GM19239 (cell line): ENCODE measurements at places on chromosomes 1 and 21.

DNA sequence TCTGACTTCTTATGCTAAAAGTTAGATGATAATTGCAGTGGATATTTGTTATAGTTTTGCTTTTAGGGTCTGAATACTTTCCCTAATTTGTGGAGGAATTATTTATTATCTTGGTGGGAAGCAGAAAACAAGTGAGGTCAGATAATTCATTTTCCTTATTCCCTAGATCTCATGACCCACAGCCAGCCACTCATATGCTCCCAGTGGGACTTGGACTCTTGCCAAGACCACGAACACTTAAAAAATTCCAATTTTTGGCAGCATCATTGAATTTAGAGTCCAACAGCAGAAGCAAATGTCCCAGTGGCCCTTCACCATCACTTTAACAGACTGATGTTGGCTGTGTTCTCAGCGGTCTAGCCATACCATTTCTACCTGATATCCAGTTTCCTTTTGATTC lies 204.2 kb downstream of the HMCN1 start:
- no peak for DNase-seq

GRCh38 chr1:209609041-209609790 lies 25.7 kb downstream of the CAMK1G start:
- DNase-seq: no peak

DNA sequence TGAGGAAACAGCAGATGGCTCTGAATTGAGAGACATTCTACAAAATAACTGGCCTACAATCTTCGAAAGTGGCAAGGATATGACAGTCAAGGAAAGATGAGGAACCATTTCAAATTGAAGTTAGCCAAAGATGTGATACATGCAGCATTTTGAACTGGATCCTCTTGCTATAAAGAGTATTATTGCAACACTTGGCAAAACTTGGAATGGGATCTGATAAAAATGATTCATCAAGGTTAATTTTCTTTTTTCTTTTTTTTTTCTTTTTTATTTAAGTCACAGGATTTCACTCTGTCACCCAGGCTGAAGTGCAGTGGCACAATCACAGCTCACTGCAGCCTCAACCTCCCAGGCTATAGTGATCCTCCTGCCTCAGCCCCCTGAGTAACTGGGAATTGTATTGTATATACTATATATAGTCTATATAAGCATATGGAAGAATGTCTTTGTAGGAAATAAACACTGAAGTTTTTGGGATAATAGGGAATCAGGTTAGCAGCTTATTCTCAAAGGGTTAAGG lies 49.8 kb upstream of the GJA8 start:
- DNase-seq: no peak

GRCh38 chr1:59103457-59103856 lies 193.4 kb upstream of the FGGY start:
- DNase-seq: no peak

DNA sequence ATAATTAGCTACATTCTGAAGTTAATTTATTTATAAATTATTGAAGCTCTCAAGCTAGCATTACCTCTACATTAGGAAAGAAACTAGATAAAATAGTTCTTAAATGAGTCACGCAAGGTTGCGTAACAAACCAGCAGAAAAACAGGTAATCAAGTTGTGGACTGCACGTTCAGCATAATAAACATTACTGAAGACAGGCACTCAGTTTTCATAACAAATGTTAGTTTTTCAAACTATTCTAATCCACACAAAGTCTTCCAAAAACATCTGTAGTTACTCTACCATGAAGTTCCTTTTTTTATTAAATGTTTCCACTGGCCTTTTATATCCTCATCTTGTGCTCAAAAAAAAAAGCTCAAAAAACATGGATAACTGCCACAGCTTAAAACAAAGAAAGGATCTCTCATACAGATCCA lies 1.3 kb downstream of the TOR1AIP2 start:
- DNase-seq: no peak

GRCh38 chr1:246283771-246284410 lies 223.2 kb downstream of the SMYD3 start:
- DNase-seq: no peak

GRCh38 chr1:2948751-2949680 lies 72.3 kb upstream of the ACTRT2 start:
- no peak for DNase-seq

- no peak for DNase-seq
Measured at GRCh38 chr1:241857131-241857530, 9.1 kb downstream of the EXO1 start.

DNA sequence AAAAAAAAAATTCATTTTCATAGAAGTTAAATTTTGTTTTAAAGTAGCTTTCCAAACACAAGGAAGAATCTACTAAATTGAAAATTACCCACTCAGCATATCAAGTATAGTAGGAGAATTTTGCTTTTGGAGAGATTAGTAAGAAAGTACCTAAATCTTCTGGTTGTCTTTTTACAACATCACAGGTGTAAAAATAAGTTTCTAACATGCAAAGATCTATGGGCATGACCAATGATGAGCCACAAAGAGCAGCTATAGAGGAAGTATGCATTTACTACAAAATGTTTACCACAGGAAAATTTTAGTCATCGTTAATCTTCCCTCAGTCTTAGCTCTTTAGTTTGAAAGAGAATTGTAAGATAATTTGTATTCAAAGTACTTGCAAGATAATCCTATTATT lies 28.1 kb downstream of the ANGPTL3 start:
- no peak for DNase-seq

DNA sequence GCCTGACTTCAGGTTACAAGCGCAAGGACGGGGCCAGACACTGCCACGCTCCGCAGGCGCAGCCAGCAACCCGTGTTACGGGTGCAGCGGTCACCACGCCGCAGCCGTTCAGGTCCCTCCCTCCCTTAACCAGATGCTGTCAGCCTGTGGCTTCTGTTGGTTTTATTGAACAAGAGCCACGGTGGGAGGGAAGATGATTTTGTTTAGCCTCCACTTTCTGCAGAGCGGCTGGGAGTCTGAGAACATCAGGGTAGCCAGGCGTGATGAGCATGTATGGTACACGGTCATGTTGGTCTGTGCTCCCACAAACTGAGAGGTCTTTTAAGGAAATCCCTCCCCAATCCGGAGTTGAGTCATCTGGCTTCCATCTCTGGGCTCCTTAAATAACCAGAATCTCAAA lies 18.5 kb upstream of the ADARB1 start:
- no peak for DNase-seq

GRCh38 chr1:21251773-21252471 lies 38.3 kb downstream of the ECE1 start:
- DNase-seq: no peak

DNA sequence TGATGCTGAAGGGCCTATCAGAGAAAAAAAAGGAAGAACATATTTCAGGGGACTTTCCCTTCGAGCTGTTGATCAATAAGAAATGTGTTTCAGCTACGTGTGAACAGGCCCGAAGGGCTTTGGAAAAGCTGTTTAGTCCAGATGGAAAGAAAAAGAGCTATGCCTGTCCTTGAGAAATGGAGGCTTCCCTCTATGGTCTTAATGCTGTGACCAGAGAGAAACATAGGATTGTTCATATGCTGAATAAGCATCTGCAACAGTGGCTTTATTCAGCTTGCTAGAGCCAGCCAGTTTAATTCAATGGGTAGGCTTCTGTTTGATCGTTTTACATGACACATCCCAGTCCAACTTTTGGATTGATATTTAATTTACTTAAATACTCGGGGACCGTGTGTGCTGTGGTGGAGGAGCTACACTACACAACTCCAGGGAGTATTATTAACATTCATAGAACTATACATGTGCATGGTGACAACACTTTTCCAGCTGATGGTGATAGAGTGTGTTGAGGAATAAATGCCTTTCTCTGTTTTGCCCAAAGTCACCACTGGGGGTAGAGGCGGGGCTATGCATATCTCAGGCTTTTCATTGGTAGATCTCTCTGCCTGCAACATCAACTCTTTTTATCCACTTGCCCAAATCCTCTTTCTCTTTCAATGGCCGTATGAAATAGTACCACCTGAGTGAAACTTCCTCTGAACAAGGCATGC lies 106.7 kb upstream of the C8B start:
- DNase-seq: no peak

- DNase-seq: no peak
Measured at GRCh38 chr21:27545754-27546349, 579.0 kb upstream of the ADAMTS5 start.

DNA sequence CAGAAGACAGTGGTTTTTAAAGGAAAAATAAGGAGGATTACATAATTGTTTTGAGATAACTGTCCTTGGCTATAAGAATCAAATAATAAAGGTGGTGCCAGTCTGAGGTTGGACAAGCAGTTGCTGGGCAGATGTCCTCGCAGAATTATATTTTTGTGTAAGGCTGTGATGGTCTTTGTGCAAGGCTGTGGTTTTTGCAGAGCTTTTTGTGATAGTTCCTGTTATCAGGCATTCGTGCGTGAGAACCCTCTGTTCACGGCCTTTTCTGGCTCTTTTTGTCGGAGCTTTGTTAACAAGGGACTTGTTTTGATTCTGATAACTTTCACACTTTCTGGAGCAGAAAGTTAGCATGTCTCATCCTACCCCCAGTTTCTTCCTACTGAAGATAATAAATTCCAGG lies 33.4 kb downstream of the SH3BP5L start:
- DNase-seq: no peak

DNA sequence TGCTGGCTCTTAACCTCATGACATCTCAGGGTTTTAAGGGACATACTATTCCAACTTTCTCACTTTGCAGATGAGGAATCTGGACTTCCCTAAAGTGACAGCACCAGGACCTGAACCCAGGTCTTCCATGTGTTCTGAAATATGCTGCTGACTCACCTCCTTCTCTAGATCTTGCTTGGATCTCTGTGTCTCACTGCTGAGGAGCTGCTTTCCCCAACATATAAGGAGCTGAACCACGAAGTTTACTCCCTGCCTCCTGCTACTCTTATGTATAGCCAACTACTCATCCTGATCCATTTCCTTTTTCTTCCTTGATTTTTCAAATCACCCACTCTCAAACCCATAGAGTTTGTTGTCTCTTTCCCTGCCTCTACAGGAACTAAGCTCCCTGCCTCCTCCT lies 38.2 kb downstream of the ALG14 start:
- DNase-seq: no peak

GRCh38 chr1:175193527-175193910 lies 943 bp upstream of the KIAA0040 start:
- DNase-seq: no peak

DNA sequence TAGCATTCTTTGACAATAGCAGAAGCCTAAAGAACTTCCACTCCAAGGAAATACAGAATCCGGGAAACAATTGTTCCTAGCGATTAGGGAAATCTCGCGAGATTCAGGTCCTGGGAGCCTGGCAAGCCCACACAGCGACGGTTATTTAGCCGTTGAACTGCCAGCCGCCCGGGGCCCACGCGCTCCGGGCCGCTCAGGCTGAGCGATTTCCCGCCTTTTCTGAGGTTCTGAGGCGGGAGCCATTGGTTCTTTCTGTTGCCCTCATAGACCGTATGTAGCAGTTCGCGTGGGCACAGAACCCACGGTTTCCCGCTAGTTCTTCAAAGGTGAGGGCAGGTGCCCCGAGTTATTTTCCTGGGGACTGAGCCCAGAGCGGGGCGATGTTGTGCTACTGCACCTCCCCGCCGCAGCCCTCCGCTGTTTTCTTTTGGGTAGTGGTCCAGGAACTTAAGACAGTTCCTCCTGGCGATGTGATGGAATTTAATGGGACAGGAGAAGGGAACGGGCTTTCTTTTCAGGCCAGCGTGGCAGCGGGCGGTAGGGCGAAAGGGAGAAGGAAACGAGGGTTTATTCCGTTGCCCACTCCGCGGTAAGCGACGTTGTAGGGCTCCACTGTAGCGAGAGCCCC lies at the start of gene SYCP1:
Gene SYCP1, plus strand, starts transcription at position 171 of the 628 bp plus-strand sequence. CDS start 602 bp downstream, outside the sequence.
- DNase-seq: no peak

DNA sequence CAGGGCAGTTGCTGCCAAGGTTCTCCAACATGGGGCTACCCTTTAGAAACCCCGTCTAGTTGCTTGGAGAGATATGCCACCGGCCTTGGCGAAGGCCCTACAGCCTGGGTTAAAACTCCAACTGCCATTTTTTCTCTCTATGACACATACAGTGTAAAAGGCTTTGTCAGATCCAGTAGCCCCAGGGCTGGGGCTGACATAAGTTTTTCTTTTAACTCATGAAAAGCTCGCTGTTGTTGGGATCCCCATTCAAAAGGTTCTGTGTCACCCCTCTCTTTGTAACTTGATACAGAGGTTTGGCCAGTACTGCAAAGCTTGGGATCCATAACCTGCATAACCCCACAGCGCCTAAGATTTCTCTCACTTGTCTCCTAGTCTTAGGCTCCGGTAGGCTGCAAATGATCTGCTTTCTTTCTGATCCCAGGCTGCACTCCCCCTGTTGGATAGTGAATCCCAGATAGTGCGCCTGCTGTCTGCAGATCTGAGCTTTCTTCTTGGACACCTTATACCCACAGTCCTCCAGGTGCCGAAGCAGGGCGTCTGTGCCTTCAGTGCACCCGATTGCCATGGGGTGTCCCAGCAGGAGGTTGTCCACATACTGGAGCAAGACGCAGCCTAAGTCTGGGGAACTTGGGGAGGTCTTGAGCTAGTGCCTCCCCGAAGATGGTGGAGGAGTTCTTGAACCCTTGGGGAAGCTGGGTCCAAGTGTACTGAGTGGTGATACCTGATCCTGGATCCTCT lies 406.2 kb downstream of the TGFB2 start:
- no peak for DNase-seq

DNA sequence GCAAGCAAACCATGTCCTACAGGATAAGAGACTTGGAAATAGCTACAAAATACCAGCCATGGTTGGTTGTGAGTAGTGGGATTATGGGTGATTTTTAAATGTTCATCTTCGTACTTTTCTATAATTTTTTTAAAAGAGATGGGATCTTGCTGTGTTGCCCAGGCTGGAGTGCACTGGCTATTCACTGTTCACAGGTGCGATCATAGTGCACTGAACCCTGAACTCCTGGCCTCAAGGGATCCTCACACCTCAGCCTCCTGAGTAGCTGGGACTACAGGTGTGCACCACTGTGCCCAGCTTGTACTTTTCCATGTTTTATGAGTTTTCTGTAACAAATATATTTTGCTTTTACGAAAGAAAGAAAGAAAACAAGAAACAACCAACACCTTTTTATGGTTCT lies 224.2 kb downstream of the FOXD2 start:
- no peak for DNase-seq

DNA sequence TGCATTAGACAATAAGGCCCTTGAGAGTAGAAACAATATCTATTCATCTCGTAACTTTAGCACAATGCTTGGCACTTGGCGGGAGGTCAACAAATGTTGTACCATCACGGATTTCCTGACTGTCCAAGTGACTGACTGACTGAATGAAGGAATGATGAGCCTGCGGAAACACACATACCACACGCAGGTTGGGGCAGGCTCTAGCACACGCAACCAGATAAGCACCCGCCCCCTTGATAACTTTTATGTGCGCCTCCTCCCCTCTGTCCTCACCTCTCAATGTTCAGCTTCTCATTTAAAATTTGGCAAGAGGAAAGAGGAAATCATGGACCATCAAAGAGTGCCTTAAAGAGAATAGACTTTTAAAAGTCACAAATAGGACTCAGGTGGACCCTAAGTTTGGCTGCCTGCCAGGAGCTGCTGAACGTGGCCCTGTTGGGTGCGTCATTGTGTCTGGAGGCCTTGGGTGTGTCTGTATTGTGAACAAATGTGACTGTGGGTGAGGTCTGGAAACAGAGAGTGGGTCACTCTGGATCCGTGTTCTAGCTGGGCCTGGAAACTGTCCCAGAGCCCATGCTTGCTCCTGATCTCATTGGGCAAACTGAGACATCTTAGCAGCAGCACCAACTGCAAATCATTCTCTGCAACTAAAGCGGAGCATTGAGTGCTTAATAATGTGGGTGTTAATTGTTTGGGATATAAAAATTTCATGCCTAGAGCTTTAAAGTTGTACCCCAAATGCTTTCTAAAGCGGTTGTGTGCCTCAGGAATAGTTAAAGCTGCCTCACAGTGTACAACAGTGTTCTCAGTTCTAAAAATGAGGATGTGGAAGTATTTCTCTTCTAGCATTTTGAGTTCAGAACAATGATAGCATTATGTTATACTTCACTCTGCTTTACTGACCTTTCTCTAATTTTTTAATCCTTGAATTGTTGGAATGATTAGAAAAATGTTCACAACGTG lies 47.6 kb upstream of the ABCG1 start:
- no peak for DNase-seq
